ENCODE measurements at places on chromosomes 13 and 19.

DNA sequence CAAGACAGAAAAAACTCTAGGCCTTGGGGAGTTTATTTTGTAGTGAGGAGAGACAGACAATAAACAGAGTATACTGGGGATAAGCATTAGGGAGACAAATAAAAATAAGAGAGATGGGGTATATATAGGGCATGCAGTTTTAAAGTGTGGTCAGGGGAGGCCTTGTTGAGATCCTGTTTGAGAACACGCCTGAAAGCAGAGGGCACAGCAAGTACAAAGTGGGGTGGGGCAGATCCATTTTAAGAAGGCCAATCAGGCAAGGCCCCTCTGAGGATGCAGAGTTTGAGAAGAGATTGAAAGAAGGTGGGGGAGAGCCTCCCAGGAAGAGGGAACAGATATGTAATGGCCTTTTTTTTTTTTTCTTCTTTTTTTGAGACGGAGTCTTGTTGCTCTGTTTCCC, 2.1 kb downstream of the PPP2R1A start:
- DNase-seq: no peak

DNA sequence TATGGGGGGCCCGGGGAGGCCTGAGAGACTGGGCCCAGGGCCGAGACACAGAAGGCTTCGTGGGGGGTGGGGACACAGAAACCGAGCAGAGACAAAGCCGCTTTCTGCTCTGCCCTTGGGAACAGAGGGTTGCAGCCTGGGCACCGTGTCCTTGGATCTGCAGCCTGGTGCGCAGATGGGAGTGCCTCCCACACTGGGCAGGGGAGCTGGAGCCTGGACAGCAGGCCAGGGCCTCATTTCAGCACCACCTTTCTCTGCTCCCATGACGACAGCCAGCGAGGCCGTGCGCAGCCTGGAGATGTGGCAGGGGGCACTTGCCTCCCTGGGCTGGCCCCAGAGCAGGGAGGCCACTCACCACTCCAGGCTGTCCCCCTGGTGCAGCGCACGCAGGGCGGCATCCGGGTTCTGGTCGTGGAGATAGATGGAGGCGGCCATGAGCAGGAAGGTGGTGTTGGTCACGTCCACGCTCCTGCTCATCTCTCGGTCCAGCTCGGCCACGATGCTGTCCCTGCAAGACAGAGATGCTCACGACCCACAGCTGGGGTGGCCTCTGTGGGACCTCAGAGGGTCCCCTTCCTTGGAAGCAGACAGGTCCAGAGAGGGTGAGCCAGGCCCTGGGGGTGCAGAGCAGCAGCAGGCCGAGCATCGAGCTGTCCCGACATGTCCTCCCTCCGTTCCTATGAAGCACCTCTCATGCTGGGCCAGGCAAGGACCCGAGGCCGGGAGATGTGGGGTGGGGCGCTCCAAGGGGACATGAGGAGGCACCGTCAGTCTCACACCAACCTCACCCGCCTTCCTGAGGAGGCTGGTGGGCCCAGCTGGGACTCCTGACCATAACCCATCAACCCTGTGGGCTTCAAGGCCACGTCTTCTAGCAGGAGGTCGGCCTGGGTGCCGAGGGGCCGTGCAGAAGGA, 10.9 kb upstream of the CERS1 start:
- no peak for DNase-seq

- DNase-seq: no peak
Observed at GRCh38 chr13:22461854-22462490, 718.8 kb upstream of the SGCG start.

GRCh38 chr13:36337938-36338641, 8.1 kb downstream of the SPART start:
- DNase-seq: no peak

DNA sequence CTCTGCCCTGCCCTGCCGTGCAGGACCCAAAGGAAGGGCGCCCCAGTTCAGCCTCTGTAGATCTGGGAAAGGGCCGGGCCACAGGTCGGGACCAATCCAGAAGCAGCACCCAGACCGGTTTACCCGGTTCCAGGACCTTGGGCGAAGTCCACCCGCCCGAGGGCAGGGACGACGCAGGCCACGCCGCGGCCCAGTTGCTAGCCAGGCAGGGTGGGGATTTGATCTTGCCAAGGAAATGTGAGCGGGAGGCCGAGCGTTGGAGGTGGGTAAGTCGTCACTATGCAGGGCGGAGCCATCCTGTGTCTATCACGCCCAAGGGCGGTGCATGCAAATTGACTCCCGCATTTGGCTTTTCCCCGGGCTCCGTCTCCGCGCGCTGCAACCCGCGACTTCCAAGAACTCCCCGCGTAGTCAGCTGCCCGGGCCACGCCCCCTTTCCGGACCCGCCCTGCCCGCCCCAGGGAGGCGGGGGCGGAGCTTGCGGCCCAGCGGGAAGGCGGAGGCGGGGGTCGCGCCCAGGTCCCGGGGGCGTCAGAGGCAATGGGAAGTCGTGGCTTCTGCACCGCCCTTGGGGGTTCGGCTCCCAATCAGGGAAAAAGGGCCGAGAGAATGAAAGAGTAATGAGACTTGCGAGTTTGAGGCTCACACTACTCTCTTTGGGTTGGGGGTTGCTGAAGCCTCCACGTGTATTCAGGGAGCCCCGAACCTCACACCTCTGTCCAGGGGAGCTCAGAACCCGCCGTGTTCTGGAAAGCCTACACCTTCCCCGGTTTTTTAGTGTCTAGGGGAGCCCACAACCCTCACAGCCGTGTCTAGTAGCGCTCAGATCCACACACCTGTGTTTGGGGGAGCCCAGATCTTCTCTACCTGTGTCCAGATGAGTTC, 12.8 kb downstream of the IER2 start:
- DNase-seq: peak; percentile 94

DNA sequence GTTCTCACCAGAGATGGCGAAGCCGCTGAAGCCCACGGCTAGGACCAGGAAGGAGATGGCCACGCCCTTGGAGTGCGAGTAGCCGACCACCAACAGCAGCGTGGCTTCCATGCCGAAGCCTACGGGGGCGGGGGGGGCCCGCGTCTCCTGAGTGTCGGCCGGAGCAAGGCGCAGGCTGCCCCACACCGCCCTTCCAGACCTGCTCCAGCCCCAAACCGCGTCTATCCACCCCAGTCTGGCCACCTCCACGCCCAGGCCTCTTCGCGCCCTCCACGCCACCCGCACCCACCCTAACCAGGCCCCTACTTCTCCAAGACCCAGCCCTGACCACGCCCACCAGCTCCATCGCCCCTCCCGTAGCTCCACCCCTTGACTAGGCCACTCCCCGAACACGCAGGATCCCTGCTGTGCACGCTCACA, 6.2 kb downstream of the GFY start:
- peak; percentile 34 for DNase-seq

GRCh38 chr19:1811942-1812425, at the start of gene ATP8B3:
Gene ATP8B3, minus strand, starts transcription at chr19:1812276. Its CDS starts 540 bp downstream, at chr19:1811736.
- peak; percentile 55 for DNase-seq

- no peak for DNase-seq
Observed at GRCh38 chr19:27774337-27774736, 1438.6 kb downstream of the UQCRFS1 start.

DNA sequence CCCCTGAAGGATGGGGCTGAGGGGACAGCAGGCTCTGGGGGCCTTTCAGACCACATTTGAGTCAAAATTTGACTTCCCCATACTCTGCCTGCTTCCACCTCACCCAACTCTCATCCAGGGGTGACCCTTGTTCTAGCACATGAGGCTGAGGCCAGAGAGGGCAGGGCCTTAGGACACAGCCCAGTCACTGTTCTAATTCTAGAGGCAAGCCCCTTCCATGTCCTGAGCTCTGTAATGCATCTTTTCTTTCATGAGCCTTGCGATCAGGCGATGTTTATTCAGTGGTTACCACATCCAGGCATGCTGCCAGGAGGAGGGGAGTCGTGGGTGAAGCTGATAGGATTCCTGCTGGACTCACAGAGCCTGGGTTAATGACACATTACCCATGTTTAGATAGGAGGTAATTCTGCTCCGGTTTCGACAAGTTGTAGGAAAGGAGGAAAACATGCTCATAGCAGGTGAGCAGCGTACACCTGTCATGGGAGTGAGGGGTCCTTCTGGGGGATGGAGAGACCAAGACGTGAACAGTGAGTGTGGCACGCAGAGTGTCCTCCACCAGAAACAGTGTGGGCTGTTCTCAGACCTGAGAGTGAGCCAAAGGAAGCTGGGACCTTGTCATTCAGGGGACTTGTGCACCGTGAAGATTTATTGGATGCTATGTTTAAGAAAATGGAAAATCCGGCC, 9.3 kb downstream of the RPS9 start:
- DNase-seq: no peak

- DNase-seq: no peak
Observed at GRCh38 chr13:27403203-27403678, 21.2 kb upstream of the GTF3A start.
